GM12865 (cell line): ENCODE measurements at places on chromosomes 1 and 21.

DNA sequence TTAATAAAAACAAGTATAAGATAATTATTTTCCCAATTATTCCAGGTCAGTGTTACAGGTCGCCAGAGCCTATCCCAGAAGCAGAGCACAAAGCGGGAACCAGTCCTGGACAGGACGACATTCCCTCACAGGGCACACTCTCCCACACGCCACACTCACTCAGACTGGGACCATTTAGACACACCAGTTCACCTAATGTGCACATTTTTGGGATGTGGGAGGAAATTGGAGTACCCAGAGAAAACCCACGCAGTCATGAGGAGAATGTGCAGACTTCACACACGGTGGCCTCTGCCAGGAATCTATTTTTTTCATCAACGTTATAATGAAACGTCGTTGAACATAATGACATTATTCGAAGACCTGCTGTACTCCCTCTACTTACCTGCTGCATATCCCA is 20.5 kb upstream of the NRDC start:
- no peak for DNase-seq

GRCh38 chr1:238063454-238063853 is 172.7 kb upstream of the ZP4 start:
- peak; percentile 62 for DNase-seq

GRCh38 chr1:69846267-69846666 is 278.5 kb downstream of the LRRC7 start:
- no peak for DNase-seq

DNA sequence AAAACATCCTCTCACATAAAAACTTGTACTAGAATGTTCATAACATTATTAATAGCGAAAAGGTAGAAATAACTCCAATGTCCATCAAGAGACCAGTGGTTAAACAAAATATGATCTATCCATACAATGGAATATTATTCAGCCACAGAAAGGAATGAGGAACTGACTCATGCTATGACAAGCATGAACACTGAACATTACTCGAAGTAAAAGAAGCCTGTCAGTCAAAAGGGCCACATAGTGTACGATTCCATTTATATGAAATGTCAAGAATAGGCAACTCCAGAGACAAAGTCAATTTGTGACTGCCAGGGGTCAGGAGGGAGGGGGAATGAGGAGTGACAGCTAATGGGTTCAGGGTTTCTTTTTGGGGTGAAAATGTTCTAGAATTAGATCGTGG is 2.3 kb downstream of the VPS26C start:
- no peak for DNase-seq

- DNase-seq = peak; percentile 97
These were observed 1.1 kb upstream of the LCK start for GRCh38 chr1:32249831-32250525.

GRCh38 chr1:39089931-39090521 is 63.9 kb downstream of the NDUFS5 start:
- DNase-seq = no peak

- DNase-seq = peak; percentile 34
These were observed at the start of gene SLC6A9 for GRCh38 chr1:44031252-44032169. SLC6A9 (minus strand) TSS chr1:44031462; CDS start chr1:44024277, 7,185 bp downstream.

DNA sequence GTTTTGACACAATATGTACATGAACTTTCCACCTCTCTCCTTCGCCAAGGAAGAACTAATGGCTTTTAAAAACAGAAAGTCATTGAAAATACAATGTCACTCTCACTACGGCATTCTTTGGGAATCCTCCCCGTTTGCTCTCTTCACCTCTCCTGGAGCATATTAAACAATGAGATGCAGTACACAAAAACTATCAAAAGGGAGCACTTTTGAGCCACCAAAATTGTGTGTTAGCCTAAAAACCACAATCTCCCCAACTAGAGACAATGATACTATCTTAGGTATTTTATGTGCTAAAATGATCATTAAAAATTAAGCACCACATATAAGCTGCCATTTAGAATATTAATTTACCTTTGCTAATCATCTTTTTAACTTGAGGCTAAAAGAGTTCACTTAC is 425.5 kb downstream of the KCTD3 start:
- peak; percentile 5 for DNase-seq

DNA sequence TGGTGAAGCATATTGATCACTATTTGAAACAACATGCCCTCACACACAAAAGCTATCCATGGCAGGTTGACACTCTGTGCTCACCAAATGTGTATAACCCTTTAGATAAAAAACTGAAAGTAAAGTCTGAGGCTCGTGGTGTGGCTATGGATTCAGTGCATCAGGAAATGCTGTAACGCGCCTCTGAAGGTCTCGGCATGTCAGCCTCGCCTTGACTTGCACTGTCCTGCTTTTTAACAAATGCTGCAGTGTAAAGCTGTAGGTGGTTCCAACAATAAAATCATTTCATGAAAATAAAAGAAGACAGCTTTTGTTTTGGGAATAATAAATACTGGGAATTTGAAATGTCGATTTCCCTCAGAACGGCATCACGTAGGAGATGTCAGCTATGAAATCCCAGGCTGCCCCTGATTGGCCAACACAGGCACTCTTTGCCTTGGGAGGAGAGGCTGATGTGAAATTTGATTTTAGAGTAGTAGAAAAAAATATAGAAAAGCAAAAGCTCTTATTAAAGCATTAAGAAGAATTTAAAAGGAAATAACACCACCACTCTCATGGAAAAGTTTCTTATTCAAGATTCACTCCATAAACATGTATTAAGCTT is 168.2 kb downstream of the DSCAM start:
- DNase-seq = no peak

- DNase-seq = no peak
These were observed 90.4 kb downstream of the TIAM1 start for GRCh38 chr21:31253684-31254083.

DNA sequence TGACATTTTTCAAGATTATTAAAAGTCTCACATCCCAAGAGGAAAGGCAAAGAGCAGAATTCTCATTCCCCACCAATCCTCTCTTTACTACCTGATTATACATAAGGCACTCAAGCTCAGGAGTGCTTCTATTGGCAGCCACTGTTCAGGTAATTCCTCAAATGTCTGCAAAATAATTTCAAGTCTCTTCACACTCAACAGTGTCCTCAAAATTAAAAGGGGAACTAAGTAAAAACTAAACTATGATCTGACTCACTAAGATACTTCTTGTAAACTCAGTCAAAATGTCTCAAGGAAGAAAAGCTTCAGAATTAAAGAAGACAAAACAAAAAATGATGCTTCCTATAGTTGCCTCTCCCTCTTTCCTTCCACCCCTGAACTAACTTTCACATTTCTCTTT is 135.6 kb downstream of the GPATCH2 start:
- DNase-seq = peak; percentile 44

DNA sequence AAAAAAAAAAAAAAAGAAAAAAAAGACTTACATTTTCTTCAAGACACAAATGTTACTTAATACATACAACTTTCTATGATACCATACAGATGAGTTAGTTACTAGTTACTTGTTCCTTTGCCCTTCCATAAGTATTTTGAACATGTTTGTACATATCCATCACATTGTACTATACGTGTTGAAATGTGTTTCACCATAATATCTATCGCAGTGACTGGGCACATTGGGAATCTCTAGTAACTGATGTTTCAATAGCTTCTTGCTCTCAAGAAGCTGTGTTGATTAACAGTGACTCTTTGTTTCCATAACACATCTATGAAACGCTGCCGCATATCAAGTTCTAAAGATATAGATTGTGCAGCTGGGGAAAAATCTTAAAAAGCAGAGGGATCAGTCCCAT is 42.9 kb downstream of the KLHL20 start:
- DNase-seq = no peak

- no peak for DNase-seq
These were observed 20.9 kb downstream of the UQCRHL start for GRCh38 chr1:15786581-15786980.

DNA sequence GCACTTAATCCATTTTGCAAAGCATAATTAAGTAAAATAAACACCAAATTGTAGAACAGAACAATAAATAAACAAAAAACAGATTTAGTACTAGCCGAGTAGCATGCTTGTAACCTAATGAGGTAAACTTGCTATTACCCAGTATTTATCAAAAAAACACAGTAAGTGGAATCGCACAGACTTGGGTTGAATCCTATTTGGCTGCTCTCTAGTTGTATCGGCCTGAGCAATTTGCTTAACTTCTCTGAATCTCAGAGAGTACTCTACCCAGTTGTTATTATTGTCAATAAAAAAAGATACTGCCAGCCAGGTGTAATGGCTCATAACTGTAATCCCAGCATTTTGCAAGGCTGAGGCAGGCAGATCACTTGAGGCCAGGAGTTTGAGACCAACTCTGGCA is 664.3 kb downstream of the ADGRL2 start:
- DNase-seq = no peak

DNA sequence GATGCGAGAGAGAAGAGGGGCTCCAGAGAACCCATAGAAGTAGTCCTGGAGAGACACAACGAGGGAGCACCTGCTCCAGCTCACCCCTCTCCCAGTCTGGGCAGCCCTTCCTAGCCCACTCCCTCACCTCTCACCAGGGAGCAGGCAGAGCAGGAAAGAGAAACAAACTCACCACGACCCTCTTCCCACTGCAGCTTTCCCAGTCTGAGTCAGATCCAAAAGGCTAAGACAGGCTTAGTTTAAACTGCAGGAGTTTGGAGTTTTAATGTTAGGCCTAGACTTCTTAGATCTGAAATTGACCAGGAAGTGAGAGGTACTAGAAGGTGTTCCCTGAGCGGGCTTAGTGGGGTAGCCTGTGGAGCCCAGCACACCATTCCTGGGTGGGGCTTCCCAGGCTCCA is 29.6 kb downstream of the SLC1A7 start:
- no peak for DNase-seq

DNA sequence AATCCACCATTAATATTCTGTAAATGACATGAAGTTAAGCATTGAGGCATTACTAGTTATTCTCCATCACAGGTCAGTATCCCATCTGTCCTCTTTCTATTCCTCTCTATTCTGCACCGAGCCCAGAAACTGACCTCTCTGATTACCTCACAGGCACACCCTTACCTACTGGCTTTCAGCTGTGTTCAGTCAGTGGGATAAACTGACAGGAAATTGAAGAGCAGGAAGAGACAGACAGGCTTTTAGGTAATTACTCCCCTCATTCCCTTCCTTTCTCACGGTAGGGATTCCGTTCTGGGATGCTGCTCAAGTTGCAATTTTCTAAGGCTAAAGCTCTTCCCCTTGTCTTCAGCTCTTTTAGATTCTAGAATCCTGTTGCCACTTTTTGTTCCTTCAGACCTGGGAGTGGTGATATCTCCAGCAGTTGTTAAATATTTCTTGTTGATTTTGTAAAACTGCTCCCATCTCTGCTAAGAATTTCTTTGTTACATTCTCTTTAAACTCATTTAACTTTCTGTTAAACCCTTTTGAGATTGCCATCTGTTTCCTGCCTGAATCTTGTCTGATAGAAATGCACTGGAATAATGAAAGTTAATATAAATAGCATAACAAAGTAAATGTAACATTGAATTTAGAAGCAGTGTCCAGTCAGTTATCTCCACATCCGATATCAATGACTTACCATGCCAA is 1063.4 kb downstream of the PLA2G4A start:
- DNase-seq = no peak

DNA sequence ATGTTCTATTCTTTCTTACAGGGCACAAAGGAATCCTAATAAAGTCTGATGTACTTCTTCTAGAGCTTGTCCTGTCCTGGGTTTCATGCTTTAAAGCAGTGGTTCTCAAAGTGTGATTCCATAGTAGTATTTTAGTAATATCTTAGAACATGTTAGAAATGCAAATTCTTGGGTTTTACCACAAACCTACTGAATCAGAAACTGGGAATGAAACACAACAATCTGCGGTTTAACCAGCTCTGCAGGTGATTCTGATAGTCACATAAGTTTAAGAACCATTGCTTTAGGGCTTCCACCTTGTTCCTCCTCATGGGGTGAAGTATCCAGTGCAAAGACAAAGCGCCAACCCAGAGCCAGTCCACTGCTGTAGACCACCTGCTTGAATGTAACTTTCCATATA is 41.1 kb downstream of the NGF start:
- peak; percentile 65 for DNase-seq

- no peak for DNase-seq
These were observed 150.3 kb downstream of the EDEM3 start for GRCh38 chr1:184604152-184604900.

DNA sequence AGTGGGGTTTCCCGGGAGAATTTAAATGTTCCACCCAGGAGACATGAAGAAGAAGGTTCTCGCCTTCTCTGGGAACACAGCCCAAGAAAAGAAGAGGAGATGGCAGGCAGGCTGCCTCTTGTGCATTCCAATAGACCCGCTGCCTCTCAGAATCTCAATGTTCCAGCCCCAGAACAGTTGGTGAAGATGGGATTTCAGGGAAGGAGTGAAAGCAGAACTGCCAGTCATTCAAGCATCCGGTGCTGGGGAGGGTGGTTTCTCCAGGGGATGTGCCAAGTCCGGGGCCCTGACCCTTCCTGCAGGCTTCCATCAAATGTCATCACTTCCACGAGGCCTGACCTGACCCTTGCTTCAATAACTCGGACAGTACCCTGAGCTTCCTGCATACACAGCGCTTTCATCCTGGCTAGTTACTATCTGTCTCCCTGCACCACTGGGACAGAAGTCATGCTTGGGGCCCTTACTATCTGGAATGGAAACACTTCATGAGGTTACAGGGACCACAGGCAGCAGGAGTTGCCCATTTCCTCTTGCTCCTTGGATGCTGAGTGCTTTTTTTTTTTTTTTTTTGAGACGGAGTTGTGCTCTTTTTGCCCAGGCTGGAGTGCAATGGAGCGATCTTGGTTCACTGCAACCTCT is 386.6 kb upstream of the POU3F1 start:
- no peak for DNase-seq

- no peak for DNase-seq
These were observed 66.6 kb downstream of the CD34 start for GRCh38 chr1:207844371-207844770.

DNA sequence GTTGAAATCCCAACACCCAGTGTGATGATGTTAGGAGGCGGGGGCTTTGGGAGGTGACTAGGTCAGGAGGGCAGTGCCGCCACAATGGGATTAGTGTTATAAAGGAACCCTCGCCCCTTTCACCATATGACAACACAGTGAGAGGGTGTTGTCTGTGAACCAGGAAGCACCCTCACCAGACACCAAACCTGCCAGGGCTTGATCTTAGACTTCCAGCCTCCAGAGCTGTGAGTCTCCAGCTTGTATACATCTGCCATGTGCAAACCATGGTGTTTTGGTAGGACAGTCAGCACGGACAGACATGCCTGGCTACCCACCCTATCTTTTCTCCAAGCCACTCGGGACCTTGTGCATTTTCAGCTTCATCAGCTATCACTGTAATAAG is 4.0 kb downstream of the TRIM11 start:
- no peak for DNase-seq

- DNase-seq = no peak
These were observed 104.2 kb upstream of the GCLM start for GRCh38 chr1:94013367-94013878.

DNA sequence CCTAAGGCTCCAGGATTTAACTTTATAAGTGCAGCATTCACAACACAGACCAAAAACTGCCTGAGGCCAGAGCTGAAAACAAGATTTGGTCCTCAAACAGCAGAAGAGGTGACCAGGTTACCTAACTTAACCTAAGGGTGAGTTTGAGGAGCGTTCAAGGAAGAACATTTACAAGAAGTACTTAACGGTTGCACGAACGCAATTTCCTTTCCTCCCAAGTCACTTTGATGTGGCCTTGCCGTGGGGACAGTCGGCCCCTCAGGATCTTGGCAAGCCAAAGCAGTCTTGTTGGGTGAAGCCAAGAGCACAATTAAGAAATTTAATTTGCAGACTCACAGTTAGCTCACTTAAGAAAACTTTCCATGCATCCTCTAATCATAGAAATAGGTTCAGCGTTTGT is 202.6 kb upstream of the COA6 start:
- DNase-seq = peak; percentile 24
